ENCODE measurements at places on chromosomes 2 and 18.

DNA sequence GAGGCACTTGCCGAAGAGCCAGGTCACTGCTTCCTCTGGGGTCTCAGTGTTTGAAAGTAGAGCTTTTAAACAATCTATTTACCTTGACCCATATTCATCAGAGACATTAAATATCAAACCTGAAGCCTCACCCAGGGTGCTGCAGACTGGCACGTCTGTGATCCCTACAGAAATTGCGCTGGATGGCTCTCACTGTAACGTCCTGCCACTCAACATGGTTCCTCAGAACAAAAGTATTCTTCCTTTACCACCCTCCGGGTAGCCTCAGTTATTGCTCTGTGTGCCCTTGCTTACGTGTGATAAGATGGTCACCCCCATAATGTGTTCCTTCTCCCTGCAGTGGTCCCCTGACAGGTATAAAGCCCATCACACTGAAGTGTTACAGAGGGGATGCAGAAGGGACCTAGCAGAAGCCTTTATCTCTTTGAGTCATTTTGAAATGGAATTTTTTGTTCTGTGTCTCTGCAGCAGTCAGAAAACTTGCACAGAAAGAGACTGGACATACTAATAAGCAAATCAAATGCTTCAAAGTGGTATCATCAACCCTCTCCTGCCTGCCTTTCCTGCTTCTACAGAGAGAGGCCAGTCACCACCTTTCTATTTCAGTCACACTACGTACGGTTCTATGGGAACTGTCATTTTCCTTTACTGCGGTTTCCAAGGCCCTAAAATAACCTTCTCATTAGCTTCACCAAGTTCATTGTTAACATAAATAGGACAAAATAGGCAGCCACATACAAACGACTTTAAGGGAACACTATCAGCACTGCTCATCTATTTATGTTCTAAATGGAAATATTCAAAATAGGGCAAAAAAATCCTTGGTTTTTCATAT, 86.8 kb downstream of the METTL8 start:
- no peak for DNase-seq

DNA sequence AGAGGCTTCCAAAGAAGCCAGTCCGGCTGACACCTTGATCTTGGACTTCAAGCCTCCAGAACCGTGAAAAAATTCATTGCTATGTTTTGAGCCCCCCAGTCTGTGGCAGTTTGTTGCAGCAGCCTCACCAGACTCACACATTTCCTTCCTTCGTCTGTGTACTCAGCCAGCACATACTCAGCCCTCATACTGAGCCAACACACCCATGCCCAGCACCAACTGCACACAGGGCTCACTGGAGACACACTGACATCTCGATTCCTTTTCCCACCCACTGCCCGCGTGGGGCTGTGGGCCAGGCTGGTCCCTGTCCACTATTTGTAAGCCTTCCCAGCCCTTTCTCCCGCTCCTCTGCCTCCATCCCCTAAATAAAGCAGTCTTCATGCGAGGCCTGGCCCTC, 24.1 kb upstream of the NMUR1 start:
- no peak for DNase-seq

DNA sequence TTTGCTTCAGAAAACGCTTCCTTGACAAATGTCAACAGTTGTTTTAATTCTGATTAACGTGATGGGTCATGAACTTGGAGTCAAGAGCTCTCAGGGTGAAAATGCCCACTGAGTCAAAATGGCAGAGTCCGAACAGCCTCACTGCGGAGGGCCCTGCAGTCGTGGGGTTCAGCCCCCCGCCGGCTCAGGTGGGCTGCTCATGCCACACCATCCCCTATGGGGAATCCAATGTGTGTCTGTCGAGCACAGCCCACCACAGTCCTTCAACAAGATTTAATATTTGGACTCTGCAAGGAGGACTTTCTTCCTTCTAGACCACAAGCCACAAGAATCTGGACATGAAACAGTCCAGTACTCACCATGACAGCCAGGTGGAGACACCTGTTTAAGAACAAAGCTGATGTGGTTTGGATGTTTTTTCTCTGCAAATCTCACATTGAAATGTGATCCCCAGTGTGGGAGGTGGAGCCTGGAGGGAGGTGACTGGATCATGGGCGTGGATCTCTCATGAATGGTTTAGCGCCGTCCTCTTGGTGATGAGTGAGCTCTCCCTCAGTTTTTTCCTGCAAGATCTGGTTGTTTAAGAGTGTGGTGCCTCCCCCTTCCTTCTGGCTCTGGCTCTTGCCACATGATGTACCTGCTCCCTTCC, 201.0 kb downstream of the NDUFA10 start:
- DNase-seq: no peak

DNA sequence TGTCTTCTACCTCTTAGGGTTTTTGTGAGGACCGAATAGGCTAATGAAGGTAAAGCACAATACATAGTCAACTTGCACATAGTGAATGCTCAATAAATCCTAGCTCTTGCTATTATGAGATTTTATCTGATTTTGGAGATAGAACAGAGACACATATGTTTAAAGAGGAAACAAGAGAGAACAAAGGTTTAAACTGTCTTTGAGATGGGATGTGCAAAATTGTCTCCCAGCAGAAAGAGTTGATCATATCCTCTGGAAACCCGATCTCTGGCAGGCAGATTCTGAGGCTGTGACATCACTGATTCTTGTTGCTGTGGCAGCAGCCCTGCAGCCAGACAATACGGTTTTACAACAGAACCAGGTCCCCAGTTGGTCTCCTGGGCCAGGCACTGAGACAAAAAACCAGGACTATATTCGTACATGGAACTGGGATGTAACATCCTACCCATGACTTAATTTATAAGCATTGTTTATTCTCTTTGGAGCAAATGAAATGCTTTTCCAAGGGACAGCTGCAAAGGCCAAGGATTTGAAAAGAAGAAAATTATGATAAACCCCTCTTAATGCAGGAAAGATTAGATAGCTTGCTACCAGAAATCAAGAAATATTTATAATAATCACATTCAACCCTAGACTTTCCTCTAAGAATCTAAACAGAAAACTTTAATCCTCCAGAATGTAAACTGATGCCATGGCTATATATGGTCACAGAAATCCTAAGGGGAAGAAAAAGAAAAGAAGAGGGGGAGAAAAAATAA, 80.2 kb downstream of the SLC8A1 start:
- DNase-seq: no peak

- no peak for DNase-seq
Measured at GRCh38 chr2:137339051-137339450, 573.7 kb downstream of the THSD7B start.

GRCh38 chr18:79546781-79547272, 132.8 kb upstream of the CTDP1 start:
- no peak for DNase-seq

GRCh38 chr2:85189606-85190270, 56.5 kb downstream of the TCF7L1 start:
- no peak for DNase-seq

DNA sequence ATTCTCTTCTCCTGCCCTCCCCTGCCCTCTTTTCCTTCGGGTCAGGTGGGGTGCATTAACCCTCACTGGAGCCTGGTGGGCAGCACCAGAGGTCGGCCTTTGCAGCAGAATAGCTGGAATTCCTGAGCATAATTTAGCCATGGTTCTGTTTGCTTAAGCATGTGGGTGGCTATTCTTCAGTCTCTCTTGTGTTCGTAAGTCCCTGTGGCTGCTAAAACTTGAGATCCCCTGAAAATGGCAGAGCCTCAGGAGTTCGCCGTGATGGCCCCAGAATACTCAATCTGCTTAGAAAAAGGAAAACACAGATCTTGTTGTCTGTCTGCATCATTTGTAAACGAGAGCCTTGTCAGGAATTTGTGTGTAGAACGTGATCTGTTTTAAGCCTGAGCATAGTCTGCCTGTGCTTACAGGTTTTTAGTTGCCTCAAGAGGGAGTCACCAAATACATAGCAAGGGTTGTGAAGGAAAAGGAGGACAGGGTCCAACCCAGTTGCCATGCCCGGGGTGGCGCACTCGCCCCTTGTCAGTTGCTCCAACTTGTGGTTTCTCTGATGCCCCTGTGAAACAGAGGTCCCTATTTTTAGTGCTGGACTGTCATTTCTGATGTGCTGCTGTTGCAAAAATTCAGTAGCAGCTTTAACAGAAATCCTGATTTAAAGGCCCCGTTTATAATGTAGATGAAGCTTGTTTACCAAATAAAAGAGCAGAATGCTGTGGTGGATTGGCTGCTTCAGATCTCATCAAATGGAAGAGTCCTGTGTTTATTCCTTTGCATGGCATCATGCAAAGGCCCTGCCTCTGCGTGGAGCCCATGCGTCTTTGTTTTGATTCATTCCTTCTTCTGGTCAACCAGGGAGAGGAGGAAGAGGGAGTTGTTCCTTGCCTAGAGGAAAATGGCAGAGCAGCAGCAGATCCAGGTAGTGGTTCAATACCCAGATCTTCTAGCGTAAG, 74.8 kb downstream of the WDSUB1 start:
- DNase-seq: no peak

DNA sequence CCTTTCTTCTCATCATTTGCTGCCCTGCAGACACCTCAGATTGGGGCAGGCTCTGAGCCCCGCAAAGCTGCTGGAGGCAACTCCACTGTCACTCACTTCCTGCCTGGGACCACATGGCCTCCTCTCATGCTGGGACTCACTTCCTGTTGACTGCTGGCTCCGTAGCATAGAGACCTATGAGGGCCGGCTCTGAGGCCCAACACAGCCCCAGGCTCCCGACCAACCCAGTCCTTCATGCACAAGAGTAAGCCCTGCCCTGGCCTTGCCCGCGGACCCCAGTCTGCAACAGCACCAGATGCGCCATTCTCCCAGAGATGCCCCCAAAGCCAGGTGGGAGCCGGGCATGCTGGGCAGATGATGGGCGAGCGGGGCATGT, 55.7 kb downstream of the DNMT3A start:
- DNase-seq: no peak

DNA sequence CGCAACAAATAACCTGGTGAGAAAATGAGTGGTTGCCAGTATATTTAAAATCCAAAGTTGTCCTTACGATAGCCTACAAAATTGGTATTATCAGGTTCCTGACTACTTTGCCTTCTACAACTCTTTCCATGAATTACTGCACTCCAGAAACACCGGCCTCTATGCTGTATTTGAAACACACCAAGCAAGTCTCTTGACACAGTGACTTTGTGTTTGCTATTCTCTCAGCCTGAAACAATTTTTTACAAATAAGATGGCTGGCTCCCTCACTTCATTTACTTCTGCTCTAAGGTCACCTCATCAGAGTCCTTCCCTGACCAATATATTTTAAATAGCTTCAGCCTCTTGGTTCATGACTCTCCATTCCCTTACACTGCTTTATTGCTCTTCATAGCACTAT, 12.2 kb downstream of the KANSL1L start:
- DNase-seq: no peak

- DNase-seq: no peak
Measured at GRCh38 chr18:67408240-67408639, 108.3 kb downstream of the DSEL start.

- no peak for DNase-seq
Measured at GRCh38 chr2:39867268-39867667, 88.2 kb upstream of the THUMPD2 start.

DNA sequence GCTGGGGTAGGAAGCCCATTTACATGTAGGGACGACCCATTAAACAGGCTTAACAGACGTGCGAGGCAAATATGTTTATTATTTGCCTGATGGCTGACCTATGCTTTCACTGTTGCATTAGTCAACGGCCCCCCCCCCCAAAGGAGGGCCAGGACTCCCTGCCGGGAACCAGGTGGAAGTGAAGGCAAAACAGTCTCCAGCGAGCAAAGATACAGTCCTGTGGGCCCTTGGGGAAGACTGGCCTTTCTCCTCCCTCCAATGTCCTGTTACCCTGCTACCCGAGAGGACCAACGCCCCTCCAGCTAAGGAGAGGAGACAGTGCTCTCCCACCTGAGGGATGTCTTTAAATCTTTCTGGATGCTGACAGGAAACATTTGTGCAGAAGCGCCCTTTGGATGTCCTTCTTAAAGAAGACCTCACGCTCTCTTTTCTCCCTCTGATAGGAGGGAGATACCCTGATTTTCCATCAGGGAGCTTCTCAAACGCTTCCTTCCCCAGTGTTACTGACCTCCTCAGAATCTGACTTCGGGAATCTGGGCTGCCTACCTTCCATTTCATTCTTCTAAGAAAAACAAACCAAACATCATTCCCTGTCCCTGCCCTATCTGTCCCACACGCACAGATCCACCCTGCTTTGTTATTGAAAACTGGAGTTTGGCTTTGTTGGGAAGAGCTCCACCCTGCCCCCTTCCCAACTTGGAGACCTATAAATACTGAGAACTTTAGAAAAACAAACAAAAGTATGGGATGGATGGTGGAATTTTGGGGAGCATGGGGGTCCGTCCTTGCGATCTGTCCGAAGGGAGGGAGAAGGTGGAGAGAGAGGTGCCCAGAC, 135.9 kb upstream of the SIX3 start:
- DNase-seq: no peak

DNA sequence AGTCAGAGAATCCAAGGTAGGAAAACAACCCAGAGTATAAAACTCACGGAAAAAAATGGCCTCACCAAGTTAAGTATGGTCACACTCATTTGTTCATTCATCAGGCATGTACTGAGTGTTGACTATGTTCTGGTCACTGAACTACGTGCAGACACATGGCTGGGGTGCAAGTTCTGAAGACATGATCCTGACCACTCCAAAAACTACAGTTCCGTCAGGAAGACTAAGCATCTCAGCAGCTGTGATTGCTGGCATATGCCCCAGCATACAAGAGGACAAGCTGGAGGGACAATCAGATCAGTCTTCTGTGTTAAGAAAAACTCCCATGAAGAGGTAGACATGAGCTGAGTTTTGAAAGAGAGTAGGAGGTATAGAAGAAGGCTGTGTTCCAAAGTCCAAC, 72.8 kb downstream of the TCF4 start:
- DNase-seq: no peak

DNA sequence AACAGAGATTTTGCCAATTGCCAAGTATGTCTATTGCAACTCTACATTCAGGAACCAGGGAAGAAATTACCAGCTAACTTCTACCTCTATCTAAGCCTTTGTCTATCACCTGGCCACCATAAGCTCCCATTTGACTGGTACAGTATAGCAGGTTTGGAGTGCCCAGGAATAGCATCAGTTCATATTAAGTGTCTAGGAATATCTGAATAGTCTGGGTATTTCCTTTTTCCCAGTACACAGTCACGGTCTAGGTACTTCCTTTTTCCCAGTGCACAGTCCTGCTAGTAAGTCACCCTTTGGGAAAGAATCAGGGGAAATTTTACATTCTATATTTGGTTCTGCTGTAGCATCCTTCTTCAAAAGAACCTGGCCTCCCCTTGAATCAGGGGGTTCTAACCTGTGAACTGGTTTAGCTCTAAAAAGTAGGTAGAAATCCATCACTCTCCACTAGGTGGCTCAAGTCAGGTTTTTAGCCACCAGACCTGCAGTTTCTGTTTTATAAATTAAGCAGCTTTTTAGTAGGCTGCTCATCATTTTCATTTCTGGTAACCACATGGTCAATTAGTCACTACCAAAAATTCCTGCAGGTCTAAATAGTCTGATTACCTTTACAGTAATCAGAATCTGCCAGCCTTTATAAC, 49.3 kb upstream of the DNAJC10 start:
- no peak for DNase-seq

- no peak for DNase-seq
Measured at GRCh38 chr18:26971409-26971808, 105.9 kb upstream of the AQP4 start.
